ENCODE measurements at places on chromosomes 13 and 19.

DNA sequence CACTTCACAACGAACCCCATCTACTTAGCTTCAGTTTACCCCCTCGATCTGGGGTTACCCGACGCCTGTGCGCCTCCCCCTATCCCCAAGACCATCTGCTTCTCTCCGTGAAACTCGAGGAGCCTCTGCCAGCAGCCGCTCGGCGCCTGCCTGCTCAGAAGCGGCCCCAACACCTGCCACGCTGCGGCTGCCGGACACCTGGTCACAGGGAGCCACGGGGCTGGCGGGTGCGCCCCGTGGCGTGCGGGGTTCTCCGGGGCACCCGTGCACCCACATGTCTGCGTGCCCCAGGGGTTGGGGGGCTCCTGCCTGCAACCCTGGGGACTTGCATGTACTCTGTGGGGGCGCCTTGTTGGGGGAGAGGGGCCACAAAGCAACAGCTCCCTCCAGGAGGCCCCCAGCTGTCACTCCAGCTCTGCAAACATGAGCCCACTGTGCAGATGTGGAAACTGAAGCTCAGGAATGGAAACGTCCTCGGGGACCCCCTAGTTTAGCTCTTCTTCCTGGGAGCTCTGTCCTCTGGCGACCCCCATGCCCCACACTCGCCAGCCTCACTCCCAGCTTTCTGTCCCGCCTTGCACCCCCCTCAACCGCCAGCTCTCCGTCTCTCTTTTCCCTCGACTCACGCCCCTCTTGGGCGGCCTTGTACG is 7.0 kb upstream of the SEMA6B start:
- no peak for DNase-seq

DNA sequence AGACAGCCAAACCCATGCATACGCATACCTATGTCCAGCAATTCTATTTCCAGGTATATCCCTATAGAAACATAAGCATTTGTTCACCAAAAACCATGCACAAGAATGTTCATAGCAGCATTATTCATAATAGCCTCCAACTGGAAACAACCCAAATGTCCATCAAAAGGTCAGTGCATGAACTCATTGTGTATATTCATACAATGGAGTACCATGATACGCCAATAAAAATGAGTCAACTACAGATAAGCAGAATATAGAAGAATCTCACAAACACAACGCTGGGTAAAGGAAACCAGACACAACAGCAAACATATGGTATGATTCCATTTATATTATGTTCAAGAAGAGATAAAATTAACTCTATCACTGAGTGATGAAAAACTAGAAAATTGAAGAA is 23.8 kb downstream of the DEDD2 start:
- DNase-seq = no peak

GRCh38 chr19:16022251-16022650 is 54.0 kb upstream of the TPM4 start:
- no peak for DNase-seq

DNA sequence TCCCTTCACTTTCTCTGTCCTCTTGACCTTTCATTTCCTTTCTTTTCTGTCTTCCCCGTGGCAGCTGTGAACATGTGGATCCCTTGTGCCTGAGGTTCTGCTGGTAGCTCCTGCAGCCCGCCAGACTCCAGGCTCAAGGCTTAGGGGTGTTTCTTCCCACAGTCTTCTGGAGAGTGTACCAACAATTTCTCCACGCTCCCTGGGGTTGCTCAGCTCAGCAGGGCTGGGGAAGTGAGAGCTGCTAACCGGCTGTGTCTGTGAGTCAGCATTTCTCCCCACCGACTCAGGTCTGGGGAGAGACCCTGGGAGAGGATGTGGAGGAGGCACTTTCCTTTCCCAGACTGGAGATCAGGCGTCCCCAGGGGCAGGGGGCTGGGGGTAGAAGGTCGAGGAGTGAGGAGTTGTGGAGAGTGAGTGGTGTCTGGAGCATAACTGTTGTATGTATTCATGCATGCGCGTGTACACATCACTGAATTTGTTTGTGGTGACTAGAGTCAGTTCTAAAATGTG is 193.6 kb downstream of the KCNRG start:
- DNase-seq = no peak

- DNase-seq = no peak
Observed at GRCh38 chr13:24264976-24265375, 44.4 kb upstream of the C1QTNF9 start.
